NCI-H524 (cell line): ENCODE measurements at places on chromosomes 1 and 21.

DNA sequence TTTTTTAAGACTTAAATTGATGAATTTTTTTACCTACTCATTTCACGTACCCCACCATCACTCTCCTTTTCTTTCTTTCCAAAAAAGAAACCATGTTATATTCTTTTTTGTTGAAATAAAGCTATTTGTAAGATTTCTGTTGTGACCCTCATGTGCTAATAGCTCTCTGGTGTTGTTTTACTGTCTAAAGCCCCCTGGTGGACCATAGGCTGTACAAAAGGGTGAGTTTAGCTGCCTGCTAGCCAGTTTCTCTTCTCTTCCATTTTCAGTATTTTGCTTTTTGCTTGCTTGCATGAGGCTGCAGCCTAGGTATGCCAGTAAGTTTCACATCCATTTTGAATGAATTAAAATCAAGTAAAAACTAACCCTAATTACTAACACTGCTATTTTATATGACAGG, 15.6 kb upstream of the VAMP3 start:
- DNase-seq, result no peak

DNA sequence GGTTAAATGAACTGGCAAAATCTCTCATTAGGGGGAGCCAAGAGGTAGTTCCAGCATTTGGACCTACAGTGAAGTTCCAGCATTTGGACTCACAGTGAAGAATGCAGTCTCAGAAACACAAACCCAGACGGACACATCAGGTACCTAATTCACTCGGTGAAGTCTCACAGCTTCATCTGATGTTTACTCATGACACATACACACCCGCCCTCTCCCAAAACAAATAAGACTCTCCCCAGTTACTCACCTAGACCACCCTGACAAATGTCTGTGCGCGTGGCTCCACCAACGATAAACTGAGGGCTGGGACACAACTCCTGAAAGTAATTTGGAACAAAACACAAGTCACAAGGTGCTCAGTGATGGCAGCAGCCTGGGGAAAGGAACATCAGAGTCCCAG, 11.4 kb downstream of the CAPN8 start:
- no peak for DNase-seq

DNA sequence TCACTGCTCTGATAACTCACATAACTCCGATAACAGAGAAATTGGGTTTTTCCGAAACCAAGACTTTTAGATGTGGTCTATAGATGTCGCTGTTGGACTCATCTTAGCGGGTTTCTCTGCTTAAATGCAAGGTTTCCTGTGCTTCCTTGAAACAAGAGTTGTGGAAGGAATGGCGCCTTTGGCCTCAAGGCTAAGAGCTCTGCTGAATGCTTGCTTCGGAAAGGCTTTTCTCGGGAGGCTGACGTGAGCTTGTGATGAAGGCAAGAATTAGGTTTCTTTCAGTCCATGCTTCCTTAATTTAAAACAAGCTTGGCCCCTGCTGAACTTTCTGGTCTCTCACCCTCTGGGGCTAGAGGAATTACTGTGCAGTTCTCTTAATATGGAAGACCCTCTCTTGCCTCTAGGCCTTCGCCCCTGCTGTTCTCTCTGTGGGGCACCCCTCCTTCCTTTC, 113.5 kb downstream of the MAP3K21 start:
- peak; percentile 80 for DNase-seq

- peak; percentile 43 for DNase-seq
Measured at GRCh38 chr21:41612674-41613532, 104.9 kb upstream of the TMPRSS2 start.

DNA sequence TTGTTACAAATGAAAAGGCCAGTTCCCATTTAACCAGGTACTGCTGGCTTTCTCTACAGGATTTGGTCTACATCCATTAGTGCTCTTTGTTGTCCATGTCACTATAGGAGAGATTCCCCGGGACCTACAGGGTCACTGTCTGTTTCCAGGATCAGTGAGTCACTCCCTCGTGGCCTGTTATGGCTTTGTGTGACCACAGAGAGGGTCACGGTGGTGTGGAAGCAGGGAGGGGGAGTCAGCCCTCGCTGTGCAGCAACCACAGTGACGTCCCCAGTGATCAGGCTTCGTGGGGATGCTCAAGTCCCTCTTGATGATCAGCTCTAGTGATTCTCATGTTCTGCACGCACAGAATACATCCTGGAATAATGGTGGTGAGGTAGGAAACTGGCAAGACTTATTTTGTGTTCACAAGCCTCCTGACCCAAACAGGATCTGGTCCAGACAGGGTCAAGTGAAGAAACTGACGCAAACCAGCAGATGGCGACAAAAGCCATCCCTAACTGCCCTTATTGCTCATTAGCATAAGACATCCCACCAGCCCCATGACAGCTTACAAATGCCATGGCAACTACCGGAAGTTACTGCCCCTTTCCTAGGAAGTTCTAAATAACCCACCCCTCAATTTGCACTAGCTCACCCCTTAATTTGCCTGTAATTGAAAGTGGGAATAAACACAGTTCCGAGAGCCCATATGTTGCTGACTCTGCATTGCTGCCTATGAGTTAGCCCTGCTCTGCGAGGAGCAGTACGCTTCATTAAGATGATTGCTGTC, 98.5 kb downstream of the DISC1 start:
- peak; percentile 78 for DNase-seq

DNA sequence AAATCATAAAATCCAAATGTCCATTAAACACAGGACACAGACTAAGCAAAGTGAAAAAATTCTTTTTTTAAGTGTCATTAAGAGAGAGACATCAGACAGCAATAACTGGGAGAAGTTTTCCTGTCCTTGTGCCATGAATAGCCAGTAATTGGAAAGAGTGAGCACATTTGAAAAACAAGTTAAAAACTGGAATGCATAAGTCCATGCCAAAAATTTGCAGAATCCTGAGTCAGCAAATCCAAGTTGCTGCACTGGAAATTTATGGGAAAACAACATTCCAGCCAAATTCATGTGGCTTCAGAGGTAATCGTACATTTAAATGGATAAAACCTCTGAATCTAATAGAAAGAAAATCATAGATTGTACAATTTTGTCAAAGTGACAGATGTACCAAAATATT, 291.4 kb downstream of the LRRC40 start:
- no peak for DNase-seq

GRCh38 chr1:11797525-11798216, 8.1 kb downstream of the MTHFR start:
- DNase-seq, result no peak

DNA sequence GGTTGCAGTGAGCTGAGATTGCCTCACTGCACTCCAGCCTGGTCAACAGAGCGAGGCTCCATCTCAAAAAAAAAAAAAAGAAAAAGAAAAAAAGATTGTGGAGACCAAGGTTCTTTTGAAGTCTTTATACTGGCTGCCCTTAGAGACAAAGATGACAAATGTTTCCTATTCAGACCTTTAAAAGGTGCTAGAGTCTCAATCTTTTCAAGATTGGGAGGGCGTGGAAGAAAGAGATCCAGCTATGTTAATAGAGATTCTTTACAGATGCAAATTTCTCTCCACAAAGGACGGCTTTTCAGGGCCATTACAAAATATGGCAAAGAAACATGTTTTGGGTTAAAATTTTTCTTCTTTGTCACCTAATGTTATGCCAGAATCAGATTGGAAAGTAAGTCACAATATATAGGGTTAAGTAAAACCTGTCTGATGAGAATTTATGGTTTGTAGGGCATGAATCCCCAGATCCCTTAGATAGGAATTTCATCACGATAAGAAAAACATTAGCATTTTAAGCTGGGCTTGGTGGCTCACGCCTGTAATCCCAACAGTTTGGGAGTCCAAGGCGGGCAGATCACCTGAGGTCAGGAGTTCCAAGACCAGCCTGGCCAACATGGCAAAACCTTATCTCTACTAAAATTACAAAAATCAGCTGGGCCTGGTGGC, 13.0 kb upstream of the MORC3 start:
- DNase-seq, result no peak

- DNase-seq, result no peak
Measured at GRCh38 chr1:7252411-7253117, 467.3 kb downstream of the CAMTA1 start.

DNA sequence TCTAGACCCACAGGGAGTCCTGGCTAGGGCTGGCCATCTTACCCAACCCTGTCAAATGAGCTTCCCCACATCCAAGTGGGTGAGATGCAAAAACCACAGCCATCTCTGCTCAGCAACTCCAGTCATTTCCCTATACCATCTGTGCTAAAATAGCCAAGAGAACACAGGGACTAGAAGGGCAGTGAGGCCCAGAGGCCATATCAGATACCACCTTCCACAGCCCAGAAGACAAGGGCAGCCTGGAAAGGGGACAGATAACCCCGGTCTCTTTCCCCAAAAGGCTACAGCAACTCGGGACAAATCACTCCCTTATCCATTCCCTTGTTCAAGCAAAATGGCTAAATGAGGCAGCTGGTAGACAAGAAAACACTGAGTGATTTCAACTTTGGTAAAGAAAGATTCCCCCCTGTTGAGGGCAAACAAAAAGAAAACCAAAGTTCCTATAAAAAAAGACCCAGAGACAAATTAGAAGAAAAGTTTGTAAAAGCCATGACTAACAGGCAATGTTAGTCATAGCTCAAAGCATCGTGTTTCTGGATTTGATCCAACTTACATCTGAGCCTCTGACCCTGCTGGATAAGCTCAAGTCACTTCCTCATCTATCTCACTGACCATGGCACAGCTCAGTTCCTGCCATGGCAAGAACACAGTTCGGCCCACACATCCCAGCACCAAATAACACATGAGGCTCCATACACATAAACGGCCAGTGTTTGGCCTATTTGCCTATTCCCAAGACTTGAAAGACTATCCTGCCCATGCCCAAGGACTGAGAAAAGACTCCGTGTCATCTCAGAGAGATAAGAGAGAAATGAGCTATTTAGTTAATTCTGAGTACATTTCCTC, 3.1 kb downstream of the LAMB3 start:
- DNase-seq, result no peak

DNA sequence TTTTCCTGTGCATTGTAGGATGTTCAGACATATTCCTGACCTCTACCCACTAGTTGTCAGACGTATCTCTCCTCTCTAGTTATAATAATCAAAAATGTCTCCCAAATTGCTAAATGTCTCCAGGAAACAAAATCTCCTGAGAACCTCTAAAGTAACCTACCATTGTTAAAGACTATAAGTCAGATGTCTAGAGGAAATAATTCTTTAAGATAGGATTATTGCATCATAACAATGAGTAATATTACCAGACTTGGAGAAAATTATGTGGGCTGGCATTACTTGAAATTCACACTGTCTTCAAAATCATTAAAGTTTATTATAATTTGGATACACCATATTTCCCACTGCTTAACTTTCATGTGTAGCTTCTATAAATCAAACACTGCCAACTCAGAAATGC, 643.0 kb upstream of the ADGRL2 start:
- DNase-seq, result no peak

GRCh38 chr1:199778324-199778955, 249.1 kb upstream of the NR5A2 start:
- DNase-seq, result no peak

DNA sequence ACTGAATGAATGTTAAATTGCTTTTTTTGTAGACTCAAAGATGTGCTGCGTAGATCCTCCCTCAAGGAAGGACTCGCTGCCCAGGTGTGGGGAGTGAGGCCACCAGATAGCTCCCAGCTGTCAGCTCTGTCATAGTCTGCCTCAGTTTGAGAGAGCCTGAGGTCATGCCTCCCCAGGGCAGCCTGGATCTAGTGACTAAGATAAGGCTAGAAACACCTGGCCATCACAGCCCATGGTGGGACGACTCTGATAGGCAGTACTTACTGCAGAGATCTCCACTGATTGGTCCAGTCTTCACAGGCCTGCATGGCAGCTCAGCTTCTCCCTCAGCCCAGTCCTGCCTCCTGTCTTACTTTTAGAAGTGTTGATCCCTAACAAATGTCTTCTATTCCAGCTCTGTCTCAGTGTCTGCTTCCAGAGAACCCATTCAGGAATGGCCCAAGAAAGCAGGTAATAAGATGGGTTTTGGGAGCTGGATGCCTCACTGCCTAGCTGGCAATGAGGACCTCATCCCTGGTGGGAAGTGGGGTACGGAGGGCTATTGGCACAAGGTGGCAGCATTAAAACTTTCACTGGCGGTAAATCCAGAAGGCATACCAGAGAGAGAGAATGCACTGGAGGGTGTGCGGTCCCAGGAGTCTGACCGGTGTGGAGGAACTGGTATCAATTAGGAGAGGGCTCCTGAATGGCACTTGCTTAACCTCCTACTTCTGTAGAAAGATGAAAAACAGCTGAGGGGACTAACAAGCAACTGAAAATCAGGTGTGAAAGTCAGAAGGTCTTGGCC, 55.3 kb upstream of the GPR37L1 start:
- no peak for DNase-seq

GRCh38 chr1:15935056-15935950, 40.6 kb downstream of the ZBTB17 start:
- DNase-seq, result no peak
